Kidney tubule cell (primary cell): ENCODE measurements at places on chromosomes 3 and 15.

GRCh38 chr3:119428538-119428937, 34.9 kb downstream of the TMEM39A start:
- no peak for DNase-seq

GRCh38 chr15:73632670-73633058, 525 bp downstream of the NPTN start:
- DNase-seq: no peak

DNA sequence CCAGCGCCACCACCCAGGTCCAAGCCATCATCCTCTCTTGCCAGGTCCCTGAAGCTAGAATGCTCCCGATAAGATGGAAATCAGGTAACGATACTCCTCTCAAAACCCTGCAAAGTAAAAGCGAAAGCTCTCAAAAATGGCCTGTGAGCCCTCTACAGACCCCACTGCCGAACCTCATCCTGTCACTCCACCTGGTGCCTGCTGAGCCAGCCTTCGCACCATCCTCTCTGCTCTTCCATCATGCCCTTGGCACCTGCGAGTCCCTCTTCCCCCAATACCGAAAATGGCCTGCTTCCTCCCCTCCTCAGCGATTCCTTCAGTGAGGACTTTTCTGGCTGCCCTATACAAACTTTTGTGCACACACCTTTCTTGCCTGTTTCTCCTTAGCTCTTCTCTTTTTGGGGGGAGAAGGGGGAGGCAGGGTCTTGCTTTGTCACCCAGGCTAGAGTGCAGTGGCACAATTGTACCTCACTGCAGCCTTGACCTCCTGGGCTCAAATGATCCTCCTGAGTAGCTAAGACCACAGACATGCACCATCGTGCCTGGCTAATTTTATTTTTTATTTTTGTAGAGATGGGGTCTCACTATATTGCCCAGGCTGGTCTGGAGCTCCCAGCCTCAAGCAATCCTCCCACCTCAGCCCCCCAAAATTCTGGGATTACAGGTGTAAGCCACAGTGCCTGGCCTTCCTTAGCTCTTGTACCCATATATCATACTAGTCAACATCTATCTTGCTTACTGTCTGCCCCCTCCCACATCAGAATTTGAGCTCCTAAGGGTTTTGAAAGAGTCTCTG, 3.0 kb downstream of the IDH2 start:
- no peak for DNase-seq

DNA sequence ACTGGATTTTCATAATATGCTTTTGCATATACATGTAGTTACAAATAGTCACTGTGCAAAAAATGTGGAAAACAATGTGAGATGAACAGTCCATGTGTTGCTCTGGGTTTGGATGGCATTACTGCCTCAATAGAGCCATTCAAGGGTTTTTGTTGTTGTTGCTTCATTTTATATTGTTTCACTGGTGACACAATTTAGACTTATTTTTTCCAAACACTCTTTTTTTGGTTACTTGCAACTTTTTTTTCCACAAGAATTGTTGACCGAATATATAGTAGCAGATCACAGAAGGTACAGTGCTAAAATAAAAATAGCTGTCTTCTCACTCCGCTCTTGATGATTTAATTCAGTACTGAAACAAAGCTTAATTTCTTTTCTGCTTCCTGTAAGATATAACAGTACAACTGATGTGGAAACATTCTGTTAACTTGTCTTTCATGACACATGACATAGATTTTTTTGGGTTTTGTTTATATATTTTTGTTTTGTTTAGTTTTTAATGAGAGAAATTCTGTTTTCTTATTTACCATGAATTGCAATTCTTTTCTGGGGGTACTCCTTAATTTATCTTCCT, 618.6 kb downstream of the NAALADL2 start:
- DNase-seq: no peak

- DNase-seq: no peak
These were observed 251.7 kb upstream of the GOLGA6L4 start for GRCh38 chr15:83983634-83984458.

- no peak for DNase-seq
These were observed 12.4 kb upstream of the TPM1 start for GRCh38 chr15:63030101-63030551.

DNA sequence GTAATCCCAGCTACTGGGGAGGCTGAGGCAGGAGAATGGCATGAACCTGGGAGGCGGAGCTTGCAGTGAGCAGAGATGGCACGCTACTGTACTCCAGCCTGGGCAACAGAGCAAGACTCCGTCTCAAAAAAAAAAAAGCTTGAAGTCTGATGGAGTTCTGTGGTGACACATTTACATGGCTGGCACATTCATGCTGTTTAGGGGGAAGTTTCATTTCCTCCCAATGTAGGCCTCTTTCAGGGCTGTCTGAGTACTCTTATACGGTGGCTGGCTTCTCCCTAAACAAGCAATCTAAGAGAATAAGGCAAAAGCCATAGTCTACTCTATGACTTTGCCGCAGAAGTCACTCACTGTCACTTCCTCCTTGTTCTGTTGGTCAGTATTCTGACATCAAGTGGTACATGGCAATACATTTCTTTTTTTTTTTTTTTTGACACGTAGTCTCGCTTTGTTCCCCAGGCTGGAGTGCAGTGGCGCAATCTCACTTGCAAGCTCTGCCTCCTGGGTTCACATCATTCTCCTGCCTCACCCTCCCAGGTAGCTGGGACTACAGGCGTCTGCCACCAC, 41.2 kb downstream of the OIP5 start:
- no peak for DNase-seq
